Kidney epithelial cell (primary cell): ENCODE measurements at places on chromosomes 2 and 18.

- no peak for DNase-seq
These were observed 255.0 kb downstream of the CAMKMT start for GRCh38 chr2:44616667-44617155.

GRCh38 chr2:98550165-98550564, 58.1 kb downstream of the COA5 start:
- no peak for DNase-seq

GRCh38 chr18:44895176-44895798, 214.6 kb downstream of the SETBP1 start:
- DNase-seq: peak; percentile 7

DNA sequence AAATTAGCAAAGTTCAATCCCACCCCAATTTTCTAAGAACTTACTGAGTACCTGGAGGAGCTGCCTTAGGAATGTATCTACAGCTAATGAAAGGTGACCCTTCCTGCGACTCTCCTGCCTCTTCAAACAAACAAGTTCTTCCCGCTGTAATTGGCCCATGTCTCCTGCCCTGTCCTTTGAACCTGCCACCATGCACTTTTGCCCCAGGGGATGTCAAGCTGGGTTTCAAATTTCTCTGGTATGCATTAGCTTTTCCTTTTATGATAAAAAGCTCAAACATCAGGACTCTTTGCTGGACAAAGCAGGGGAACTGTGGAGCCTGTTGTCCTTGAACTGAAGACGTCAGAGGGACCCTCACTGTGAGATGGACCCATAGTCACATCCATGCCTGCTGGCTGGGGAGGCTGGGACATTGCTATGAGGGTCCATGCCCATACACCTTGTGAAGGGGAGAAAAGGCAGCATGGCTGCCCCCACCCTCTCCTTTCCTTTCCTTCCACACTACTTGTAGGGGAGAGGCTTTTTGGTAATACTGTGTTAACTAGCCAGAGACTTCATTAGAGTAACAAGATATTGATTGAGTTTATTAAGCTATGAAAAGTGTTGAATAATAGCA, 210.7 kb upstream of the COPS8 start:
- no peak for DNase-seq

DNA sequence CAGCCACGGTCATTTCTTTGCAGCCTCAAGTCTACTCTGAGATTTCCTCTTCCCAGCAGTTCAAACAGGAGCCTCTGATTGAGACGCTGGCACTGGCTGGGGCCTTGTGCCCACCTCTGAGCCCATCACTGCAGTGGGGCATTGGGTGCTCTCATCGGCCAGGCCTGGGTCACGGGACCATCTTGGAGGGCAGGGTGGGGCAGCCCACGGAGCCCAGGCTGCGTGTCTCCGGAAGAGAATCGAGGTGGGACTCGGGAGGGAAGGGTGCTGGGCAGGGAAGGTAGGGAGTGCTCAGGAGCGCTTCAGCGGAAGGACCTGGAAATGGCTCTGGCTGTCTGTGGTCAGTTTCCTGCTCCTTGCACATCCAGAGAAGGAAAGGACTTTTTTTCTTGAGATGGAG, 82.4 kb downstream of the RTP5 start:
- no peak for DNase-seq

DNA sequence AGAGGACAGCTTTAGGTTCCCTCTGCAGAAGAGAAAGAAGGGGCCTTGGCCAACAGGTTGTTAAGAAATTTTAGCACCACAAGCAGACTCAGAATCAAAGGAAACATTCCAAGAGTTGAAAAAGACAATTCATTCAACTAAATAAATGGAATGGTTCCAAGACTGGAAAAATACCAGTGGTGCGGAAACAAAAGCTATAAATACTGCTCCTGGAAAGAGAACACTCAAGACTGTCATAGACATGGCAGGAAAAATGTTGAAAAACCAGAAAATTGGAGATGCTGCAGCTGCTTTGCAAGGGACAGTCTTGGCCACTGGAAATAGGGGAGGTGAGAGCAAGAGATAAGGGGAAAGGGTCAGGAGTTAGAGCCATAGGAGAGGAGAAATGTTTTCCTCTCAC, 312.7 kb upstream of the CYRIA start:
- no peak for DNase-seq

GRCh38 chr2:19158896-19159295, 199.5 kb downstream of the OSR1 start:
- no peak for DNase-seq

DNA sequence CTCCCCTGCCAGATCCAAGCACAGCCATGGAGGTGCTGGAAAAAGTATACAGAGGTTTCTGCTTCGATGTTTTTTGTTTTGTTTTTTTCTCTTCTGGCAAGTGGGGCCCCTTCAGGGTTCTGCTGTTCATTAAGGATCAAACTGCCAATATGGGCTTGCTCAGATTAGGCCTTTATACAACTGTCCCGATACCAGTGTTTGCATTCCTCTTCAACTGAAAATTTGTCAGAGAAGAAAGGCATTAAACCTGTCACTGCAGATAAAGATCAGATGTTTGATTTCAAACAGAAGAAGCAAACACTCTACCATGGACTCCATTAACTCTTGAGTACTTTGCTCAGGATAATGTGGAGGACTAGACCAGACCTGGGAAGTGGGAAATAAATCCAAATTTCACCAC, 396.0 kb upstream of the SMIM21 start:
- no peak for DNase-seq

GRCh38 chr2:143420313-143420712, 291.1 kb downstream of the ARHGAP15 start:
- DNase-seq: no peak

DNA sequence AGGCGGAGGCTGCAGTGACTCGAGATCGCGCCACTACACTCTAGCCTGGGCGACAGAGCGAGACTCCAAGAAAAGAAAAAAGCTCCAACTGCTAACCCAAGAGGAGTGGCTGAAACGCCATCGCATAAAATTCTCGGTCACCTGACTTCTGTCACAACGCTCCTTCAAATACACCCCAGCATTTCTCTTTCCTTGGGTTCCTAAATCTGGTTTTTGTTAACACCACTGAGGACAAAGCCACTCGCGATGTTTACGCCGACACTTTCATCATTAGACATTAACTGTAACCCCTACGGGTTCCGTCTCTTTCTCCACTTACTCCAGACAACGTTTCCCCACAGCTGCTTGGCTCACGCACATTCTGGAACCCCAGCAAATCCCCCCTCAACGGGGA, 679 bp downstream of the CLK1 start:
- DNase-seq: no peak

DNA sequence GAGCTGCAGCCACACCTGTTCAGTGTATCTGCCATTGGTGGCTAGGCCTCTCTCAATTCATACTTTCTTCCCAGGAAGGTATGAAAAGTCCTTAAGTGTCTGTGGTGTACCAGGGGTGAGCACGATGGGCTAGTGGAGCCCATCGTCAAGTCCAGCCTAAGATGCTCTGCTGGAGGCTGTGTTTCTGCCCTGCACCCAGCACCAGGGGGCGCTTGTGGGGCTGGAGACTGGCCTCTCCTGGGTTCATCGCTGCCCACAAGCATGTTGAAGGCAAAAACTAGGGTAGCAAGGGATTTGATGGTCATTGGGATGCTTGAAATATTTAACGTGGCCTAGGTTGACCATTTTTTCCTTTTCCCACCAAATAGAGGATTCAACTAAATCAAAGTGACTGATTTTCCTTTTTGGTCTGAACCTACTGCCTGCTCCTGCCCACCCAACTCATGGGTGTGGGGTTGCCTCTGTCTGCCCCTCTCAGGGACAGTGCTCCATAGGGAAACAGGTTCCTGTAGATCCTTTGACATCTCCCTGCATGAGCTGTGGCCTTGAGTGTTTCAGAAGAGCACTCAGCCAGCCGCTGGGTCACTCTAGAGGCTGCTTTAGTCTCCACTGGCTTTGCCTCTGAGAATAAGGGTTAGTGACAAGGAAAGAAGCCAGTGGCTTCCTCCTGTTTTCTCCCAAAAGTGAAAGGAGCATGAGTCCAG, 59.0 kb downstream of the TPGS2 start:
- DNase-seq: no peak

GRCh38 chr2:228067309-228067708, 114.2 kb downstream of the SPHKAP start:
- DNase-seq: no peak

- no peak for DNase-seq
These were observed 185.1 kb upstream of the HAAO start for GRCh38 chr2:42977270-42978174.

- DNase-seq: no peak
These were observed 277.7 kb upstream of the FBXO11 start for GRCh38 chr2:48183991-48184390.
